ENCODE measurements at places on chromosomes 6 and 20.

DNA sequence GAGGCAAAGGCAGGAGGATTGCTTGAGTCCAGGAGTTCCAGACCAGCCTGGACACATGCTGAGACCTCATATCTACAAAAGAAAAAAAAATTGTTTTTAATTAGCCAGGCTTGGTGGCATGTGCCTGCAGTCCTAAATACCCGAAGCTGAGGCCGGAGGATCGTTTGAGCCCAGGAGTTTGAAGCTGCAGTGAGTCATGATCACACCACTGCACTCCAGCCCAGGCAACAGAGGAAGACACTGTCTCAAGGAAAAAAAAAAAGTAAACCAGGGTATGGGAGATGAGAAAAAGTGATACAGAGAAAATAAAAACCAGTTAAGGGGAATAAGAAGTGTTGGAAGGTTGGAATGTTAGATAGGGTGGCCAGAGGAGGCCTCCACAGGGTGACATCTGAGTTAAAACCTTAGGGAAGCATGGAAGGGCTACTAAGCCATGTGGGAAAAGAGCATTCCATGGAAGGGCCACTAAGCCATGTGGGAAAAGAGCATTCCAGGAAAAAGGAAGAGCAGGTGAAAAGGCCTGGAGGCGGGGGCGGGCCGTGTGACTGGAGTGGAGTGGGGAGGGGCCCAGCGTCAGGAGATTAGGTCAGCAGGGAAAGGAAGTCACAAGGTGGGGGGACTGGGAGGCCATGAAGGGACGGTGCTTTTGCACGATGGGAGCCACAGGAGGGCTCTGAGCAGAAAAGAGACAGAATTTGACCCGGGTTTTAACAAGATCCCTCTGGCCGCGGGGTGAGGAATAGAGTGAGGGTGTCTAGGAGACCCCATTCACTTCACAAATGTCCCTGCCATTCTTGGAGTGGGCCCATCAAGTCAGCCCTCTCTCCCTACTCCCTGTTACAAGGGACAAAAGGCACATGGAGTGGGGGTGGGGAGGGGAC, 18.3 kb downstream of the CPNE5 start:
- DNase-seq = no peak

GRCh38 chr6:151722342-151722741, 85.1 kb upstream of the ESR1 start:
- no peak for DNase-seq

DNA sequence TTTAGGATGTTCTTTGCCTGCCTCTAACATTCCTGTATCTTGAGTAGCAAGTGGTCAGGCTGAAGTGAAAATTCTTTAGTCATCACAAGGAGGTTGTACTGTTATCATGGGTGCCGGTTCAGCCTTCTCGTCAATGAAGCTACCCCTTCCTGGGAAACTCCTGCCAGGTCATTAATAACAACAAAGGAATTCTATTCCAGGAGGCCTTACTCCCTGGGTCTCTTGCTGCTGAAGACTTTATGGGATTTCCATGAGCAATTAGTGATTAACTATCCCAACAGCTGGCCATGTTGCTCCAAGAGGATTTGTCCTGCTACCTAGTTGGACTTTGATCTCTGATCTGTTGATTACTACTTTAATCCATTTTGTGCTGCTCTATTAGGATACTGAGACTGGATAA, 62.7 kb upstream of the ELOVL5 start:
- no peak for DNase-seq

- DNase-seq = no peak
Observed at GRCh38 chr6:3301506-3301905, 42.8 kb downstream of the PSMG4 start.

DNA sequence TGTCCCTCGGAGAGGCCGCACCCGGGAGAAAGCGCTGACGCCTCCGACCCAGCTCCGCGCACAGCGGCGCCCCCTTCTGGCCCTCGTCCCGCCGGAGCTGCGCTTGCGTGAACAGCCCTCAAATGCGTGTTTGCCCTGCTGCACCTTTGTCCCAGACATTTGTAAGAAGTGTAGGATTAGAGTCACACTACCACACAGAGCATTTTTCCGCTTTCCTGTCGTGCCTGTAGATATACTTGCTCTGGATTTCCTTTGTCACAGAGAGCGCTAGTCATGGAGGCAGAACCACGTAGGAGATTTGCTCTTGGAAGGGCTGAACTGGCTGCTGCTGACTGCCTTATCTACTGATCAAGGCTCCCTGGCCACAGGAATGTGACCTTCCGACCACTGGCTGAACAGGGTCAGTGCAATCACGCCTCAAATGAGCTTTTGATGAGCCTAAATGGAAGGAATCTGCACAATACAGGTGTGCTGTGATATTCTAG, 62.3 kb downstream of the PAX1 start:
- peak; percentile 9 for DNase-seq

- DNase-seq = no peak
Observed at GRCh38 chr6:42375007-42375635, 76.6 kb downstream of the TRERF1 start.

DNA sequence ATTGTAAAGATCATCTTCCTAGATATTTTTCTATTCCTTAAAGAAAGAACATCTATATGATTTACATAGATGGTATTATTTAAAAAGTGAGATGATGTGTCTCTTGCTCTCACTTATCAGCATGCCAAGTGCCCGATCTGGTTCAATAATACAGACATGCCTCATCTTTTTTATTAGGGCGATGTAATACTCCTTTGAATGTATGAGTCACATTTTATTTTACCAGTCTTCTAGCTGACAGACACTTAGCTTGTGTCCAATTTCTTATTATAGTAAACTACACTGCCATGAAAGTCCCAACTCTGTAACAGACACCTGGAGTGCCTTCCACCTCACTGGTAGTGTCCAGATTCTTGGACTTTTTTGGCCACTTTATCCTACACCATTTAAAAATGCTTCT, 586.6 kb upstream of the BTBD3 start:
- DNase-seq = no peak

GRCh38 chr20:62258499-62259293, 20.4 kb downstream of the OSBPL2 start:
- DNase-seq = no peak

DNA sequence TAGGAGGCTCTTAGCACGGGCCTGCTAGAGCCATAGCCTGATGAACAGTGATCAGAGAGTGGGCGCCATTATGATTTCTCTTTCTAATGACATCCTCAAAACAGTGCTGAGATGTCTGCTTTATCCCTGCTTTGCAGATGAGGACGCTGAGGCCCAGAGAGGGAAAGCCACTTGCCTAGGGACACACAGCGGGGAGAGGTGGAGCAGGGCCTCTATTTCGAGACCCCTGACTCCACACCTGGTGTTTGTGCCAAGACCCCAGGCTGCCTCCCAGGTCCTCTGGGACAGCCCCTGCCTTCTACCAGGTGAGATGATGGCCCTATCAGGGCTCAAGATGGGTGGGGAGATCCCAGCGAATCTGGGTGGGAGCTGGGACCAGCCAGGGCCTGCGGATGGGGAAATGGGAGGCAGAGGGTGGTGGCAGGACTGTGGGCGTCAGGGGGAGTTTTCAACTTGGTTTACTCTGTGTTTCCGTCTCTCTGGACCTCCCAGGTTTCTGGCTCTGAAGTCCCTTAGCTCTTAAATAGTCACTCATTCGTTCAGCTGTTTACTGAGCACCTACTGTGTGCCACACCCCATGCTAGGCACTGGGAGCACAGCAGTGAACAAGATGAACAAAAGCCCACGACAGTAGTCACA, 36.7 kb downstream of the SRC start:
- DNase-seq = no peak

GRCh38 chr6:31585491-31585890, 586 bp upstream of the LST1 start:
- no peak for DNase-seq

DNA sequence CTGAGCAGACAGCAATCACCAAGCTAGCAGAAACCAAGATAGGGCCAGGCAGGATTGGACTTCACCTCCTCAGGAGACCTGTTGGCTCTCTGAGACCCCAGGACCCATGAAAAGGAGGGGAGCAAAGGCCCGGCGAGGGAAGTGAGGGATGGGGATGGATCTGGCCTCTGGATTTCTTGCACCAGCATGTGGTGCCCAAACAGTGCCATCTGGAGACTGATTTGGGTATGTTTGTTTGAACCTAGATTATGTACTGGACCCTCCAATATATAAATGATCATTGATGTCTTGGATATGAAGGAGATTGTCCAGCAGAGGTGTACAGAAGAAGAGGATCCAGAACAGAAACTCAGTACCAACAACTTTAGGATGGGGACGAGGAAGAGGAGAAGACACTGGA, 83.4 kb upstream of the LY86 start:
- no peak for DNase-seq

DNA sequence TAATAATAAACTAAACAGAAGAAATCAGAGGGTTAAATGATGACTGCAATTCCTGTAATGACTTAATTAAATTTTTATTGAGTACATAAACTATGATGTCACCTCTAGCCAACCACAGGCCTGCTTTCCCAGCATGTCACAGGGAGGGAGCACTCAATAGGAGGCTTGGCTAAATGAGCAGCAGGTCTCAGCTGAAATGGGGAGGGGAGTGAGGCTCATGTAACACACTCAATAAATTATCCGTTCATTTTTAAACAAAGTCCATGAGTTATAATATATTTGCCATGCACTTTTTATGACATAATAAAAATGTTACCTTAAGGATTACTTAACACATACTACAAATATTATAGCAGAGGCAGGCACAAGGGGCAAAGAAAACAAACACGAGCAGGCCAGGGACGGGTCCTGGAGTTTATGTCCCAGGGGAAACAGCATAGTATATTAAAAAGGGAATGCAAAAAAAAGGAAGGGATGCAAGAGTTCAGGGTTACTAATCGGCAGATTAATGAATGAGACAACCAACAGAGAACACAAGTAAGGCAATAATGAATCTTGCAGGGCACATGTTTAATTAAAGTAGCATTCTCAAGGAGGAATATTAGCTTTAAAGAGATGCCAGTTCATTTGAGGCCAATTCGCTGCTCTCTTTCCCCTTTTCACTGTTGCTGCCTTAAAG, 27.1 kb upstream of the FAM83C start:
- DNase-seq = no peak

DNA sequence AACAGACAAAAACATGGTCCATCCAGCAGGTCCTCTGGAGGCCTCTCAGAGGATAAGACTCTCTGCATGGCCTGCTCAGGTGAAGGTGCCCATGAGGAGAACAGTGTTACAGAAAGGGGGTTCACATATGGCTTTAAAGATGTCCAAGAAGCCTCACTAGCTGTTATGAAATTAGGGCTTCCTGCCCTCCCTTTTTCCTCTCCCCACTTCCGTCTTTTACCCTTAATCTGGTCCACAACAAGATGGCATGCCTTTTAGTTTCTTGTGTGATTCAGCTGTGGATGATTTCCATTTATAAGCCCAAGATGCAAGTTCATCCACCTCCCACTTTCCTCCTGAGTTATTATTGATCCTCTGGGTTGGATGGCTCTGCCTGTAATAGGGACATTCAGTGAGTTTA, 14.0 kb downstream of the GCNT2 start:
- no peak for DNase-seq

- no peak for DNase-seq
Observed at GRCh38 chr20:49313283-49313682, 35.4 kb upstream of the ZNFX1 start.

GRCh38 chr6:150417899-150418826, 49.4 kb downstream of the IYD start:
- peak; percentile 74 for DNase-seq

- DNase-seq = no peak
Observed at GRCh38 chr20:62908971-62909791, 17.1 kb downstream of the DIDO1 start.

GRCh38 chr20:37042986-37043972, 52.5 kb downstream of the RBL1 start:
- no peak for DNase-seq

DNA sequence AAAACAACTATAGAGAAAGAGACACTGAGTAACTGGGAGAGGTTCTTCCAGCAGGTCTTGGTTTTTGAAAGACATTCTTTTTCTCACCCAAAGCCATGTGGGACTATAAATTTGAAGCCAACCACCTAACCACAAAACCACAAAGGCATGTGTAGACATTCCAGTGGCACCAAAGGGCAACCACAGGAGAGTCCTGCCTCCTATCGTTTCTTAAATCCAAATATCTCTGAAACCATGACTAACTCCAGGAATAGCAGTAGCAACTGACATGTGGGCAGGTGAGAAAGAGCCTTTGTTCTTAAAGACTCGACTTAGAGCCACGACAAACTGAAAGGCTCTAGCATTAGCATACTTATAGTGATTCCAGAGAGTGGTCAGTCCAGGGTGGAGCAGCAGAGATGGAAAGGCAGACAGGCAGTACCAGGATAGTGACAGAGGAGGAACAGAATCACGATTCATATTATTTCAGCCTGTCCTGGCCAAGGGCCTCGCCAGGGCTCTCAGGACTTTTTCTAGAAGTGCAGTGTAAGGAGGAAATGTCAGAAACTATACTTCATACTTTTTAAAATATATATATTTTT, 9.4 kb upstream of the COL9A1 start:
- DNase-seq = no peak

GRCh38 chr6:17883665-17884497, 103.6 kb downstream of the KIF13A start:
- no peak for DNase-seq

DNA sequence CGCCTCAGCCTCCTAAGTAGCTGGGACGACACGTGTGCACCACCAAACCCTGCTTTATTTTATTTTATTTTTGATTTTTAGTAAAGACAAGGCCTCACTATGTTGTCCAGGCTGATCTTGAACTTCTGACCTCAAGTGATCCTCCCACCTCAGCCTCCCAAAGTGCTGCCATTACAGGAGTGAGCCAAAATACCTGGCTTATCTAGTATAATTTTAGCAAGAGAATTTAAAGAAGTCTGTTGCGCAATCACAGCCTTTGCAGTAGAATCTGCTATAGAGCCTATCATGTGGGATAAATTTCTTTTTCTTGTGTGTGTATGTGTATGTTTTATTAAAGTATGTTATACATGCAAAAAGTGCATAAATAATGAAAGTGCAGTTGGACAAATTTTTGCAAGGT, 92.1 kb upstream of the ANKEF1 start:
- no peak for DNase-seq

DNA sequence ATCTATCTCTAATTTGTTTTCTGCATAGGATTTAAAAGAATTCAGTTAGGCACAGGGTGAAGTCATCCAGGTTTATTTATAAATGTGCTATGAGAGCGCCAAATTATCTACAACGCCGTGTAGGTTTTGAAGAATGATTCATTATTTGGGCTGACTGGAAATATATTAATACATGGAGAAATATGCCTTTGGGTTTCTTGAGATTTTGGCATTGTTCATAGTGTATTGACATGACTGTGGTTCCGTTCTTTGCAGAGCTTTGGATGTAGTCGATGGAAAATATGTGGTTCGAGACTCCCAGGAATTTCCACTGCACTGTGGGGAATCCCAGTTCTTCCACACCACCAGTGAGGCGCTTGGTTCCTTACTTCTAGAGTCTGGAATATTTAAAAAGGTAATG, 90.9 kb downstream of the CRYBG1 start:
- DNase-seq = no peak

All from renal cortex interstitium (tissue), 15 donors.